ENCODE measurements at places on chromosomes 13 and 19.

DNA sequence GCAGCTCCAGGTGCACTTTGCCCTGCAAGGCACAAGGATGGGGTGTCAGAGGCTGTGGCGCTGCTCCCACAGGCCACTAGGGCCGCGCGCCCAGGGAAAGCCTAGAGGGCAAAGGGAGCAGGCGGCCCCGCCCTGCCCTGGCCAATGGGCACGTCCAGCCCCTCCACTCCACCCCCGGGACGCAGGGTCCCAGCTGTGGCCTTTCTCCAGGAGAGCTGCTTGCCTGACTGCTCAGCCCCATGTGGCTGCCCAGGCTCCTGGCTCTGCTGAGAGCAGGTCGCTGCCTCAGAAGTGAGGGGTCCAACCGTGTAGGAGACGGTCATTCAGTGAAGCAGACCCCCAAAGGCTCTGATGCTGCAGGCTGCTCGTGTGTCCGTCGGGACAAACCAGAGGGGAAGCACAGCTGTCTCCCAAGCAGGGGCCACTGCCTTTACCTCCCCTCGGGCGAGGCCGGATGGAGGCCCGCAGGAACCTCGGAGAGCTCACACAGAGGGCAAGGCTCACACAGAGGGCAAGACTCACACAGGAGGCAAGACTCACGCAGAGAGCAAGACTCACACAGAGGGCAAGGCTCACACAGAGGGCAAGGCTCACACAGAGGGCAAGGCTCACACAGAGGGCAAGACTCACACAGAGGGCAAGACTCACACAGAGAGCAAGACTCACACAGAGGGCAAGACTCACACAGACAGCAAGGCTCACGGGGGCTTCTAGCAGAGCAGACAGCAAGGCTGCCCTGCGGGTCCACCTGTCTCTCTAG lies 56.2 kb upstream of the C13orf46 start:
- DNase-seq, result no peak

DNA sequence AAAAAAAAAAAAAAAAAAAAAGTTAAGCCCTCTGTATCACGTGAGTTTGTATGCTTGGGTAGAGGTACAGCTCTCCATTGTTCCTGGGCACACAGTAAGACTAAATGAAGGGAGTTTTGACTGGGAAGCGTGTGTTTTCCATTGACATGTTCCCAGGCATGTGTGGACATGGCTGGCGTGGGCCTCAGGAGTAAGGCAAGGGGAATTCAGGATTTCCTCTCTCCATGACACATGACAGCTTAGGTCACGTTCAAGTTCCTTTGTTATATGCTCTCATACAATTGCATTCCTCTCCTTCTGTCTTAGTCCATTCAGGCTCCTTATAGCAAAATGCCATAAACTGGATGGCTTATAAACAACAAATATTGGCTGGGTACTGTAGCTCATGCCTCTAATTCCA lies 17.1 kb upstream of the MAP3K10 start:
- no peak for DNase-seq

DNA sequence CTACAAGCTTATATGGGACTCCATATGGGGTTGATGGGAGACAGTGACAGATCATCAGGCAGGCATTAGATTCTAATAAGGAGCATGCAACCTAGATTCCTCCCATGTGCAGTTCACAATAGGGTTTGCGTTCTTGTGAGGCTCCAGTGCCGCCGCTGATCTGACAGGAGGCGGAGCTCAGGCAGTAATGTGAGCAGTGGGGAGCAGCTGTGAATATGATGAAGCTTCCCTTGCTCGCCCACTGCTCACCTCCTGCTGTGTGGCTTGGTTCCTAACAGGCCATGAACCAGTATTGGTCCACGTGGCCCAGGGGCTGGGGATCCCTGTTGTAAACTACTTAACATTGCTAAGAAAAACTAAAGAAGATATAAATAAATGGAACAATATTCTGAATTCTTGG lies 378.4 kb downstream of the KCNRG start:
- no peak for DNase-seq

DNA sequence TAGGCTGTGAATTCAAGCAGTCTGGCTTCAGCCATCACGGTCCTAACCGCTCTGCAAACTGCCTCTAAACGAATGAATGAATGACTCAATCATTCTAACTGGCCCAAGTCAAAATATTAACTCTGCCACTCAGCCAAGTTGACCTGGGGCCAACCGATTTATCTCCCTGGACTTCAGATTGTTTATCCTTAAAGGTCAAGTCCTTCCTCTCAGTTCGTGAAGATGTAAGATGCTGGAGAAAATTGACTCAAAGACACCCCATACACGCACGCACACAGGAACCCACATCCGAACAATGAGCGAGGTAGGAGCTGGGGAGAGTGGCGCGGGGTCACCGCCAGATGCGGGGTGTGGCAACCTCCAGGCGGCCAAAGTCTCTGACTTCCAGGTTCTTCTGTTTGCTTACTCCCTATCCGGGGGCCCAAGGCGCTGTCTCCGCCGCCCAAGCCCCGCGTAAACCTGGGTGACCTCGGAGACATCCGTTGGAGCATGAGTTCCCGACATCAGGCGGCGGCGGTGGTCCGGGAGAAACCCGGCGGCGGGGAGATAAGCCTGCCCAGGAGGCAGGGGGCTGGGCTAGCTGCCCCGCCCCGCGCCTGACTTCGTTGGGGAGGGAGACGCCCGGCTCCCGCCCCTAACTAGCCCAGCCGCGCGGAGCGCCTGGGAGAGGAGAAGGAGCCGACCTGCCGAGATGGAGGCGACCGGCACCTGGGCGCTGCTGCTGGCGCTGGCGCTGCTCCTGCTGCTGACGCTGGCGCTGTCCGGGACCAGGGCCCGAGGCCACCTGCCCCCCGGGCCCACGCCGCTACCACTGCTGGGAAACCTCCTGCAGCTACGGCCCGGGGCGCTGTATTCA lies at the start of gene CYP2S1:
Gene CYP2S1 (plus strand): TSS at position 646 of the 856 bp plus-strand sequence. CDS start 46 bp downstream, at position 692.
- no peak for DNase-seq

DNA sequence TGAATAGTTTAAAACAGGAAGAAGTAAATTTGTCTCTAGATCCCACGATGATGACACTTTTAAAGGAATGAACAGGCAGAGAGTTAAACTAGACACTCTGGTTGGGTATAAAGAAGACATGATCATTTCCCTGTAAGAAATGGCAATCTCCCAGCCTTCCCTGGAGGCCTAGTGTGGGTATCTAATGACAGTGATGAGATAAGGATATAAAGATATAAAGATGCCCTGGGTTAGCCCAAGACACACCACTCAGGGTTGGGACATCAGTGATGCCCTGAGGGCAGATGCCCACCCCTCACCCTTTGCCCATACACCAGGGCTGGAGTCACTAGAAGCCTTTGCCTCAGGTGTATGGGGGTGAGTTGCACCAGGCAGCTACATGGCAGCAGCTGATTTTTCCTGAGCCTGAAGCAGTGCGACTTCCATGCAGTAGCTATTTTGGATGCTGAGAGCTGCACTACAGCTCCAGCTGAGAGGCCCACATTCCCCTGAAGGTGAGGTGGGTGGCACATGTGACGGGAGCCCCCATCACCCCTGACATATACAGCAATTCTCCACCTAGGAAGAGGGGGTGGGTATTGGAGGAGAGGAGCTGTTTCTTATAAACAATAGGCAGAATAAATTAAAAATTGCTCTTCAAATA lies 177.5 kb downstream of the NDFIP2 start:
- DNase-seq, result no peak

DNA sequence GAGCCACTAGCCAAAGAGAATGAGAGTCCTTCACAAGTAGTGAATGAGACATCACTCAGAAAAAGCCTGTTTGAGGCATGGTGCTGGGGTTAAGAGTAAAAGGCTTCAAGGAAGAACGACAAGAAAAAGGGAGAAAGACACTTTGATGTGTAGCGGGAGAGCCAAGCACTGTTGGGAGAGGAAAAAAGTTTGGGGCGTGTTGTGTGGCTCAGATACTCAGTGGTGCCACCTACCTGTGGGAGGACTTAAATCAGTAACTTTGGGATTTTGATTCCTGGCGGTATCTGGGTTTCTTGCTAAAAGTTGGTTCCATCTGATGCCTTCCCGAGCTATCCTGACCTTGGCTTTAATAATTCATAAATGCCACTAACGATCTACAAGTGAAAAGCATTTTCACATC lies 12.3 kb downstream of the ELSPBP1 start:
- no peak for DNase-seq

DNA sequence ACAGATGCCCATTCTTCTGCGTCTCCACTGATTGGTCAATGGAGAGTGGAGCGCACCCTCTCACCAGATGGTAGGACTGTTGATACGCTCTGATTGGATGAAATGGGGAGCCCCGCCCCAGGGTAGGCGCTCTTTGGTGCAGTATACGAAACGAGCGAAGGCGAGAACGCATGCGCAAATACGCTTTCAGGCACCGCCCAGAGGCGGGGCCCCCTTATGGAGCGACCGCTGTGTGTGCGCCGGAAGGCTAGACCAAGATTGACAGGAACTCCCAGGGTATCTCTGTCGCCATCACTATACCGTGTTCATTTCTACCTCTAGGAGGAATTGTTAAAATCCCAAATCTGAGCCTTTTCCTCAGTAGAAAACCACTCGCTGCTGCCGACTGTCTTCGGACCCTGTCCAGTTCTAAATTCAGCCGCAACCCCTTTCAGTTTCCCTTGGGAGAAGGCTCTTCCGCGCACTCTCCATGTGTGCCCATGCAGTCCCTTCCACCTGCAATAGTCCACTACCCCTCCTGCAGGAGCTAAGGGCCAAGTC lies 720 bp upstream of the HNRNPL start:
- DNase-seq, result peak; percentile 97

GRCh38 chr13:34578471-34578870 lies 363.6 kb upstream of the NBEA start:
- DNase-seq, result no peak

- no peak for DNase-seq
Observed at GRCh38 chr13:101649488-101650126, 197.1 kb downstream of the ITGBL1 start.

DNA sequence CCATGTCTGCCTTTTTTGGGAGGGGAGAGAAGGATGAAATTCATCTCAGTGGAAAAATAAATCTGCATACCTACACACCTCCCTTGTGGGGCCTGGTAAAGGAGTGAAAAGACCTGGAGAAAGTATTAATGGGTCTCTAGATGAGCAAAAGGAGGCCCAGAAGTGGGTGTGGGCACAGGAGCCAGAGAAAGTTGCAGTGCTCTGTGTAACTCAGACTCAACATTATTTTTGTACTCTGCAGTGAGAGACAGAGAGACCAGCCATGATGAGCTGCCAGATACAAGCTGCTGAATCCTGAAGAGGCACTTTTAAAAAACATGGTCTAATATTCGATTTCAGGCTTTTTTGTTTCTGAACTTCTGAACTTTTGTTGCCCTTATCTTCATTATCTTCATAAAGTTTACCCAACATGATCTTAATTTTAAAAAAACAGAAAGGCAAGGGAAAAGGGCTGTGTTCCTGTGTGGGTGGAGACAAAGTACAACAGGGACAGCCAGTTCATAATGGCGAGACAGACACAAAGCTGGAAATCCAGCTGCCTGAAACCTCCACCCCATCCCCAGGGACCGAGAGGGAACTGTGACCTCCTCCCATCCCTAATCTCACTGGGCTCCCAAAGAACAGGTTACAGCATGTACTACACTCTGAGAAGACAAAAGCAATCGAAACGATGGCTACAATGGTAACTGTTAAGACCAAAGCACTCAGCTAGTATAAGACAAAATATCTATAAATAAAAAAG lies 77.2 kb downstream of the KLF12 start:
- no peak for DNase-seq

DNA sequence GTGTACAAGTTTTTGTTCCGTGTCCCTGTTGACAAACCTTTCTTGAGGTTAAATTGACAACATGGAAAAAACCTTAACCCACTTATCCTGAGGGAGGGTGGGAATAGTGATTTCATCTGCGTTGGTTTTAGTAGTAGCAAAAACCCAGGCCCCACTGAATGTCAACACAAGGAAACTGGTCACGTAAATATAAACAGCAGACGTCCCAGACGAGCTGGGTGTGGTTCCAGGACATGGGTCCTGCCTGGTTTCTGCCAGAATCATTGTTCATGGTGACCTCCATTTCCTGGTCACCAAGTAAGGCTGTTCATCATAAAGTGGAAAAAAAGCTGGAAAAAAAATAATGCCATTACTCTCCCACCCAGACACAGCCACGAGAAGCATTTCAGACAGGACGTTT lies 16.9 kb upstream of the F2RL3 start:
- DNase-seq, result no peak

DNA sequence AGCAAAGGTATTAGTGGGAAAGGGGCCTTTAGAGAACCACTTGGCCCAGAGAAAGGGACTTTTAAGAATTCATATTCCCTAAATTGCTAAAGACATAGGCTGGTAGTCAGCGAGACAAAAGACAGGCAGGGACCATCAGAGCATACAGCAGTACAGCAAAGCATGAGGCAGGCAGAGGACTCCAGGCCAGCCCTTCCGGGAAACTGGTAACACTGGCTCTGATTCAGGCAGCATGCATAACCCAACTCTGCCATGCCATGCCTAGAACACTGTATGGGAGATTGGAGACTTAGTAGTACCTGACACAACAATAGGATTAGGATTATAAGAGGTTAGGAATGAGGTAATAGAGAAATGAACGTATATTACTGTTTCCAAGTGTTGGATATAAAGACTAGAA lies 34.9 kb downstream of the CAB39L start:
- no peak for DNase-seq

DNA sequence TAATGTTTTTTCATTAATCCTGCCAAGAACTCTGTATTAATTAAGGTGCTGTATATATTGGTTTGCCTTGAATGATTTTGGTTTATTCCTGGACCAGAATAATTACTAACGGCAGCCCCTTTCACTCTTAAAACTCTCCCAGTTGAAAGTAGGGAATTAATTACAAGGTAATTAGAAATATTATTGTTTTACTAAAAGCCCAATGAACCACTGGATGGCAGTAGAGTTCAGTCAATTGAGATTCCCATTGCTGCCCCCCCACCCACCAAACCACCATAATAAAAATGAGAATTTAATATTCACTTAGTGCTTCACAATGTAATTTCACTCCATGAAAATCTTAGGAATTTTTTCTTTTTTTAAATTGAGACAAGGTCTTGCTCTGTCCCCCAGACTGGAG lies 13.7 kb downstream of the WBP4 start:
- peak; percentile 5 for DNase-seq

GRCh38 chr19:12872941-12873890 lies 8.0 kb downstream of the DNASE2 start:
- DNase-seq, result no peak

DNA sequence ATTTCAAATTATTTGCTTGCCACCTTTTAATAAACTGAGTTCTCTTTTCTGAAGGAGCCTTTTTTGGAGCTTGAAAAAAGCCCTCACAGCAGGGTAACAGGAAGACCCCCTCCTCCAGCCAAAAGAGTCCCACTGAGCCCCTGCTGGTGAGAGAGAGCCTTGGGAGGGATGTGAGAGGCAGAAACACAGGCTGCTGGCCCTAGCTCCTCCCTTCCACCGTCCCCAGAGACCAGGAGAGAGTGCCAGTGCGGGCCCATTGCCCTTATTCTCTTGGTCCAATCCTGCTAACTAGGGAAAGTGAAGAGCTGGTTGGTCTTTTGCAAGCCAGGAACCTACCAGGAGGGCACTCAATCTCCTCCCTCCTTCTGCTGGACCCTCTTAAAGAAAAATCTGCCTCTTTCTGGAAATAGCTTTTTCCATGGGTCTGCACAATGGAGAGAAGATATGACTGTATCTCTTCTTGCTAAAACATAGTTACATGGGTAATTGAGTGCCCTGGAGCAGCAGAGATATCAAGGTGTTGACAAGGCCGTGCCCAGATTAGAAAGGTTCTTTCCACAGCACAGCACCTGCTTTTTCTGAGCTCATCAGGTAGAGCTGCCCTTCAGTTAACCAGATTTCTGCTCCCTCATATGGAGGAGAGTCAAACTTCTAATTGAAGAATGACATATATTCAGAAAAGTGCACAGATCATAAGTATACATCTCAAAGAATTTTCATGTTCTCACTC lies 113.9 kb downstream of the LRCH1 start:
- DNase-seq, result no peak

GRCh38 chr13:24664726-24665409 lies 15.3 kb upstream of the ATP12A start:
- no peak for DNase-seq
